Spleen (tissue), 13 donors: ENCODE measurements at places on chromosomes 3 and 15. TPM values are rescaled to one million over a fixed set of nuclear protein-coding genes. Genes with fewer than 3 reads are reported as not detected.

The TOMM70 gene
- total RNA-seq, result 28.1 TPM

The TNNC1 gene
- total RNA-seq, result 1.7 TPM

The CD200R1 gene
- 13.8 TPM for total RNA-seq

The SERINC4 gene
- total RNA-seq, result not detected

The EOGT gene
- 30.6 TPM for total RNA-seq

The VWA5B2 gene
- not detected for total RNA-seq

The THBS1 gene
- 952 TPM for total RNA-seq

The CAPN3 gene
- total RNA-seq, result 24.2 TPM

The SEMA5B gene
- total RNA-seq, result 0.63 TPM

The GOLGA6L4 gene
- 4.4 TPM for total RNA-seq

The STX19 gene
- total RNA-seq, result 1.0 TPM

The MME gene
- total RNA-seq, result 17.2 TPM

The ZNF280D gene
- 71.3 TPM for total RNA-seq

The ACOX2 gene
- total RNA-seq, result 11.5 TPM

The SCAANT1 gene
- not detected for total RNA-seq

The TGM5 gene
- total RNA-seq, result not detected

The CLDN1 gene
- total RNA-seq, result 0.26 TPM

The MKRN2 gene
- total RNA-seq, result 17.8 TPM

The ITIH4 gene
- 20.1 TPM for total RNA-seq

The MYRIP gene
- 24.1 TPM for total RNA-seq

The GUCA1C gene
- total RNA-seq, result not detected

The MASP1 gene
- total RNA-seq, result 0.43 TPM

The SSUH2 gene
- 0.94 TPM for total RNA-seq

The MDFIC2 gene
- total RNA-seq, result not detected

The ATP11B gene
- total RNA-seq, result 95.2 TPM

The NAALADL2 gene
- total RNA-seq, result 10.7 TPM

The LSAMP gene
- total RNA-seq, result 0.98 TPM

The GYG1 gene
- total RNA-seq, result 50.8 TPM

The CHRNA3 gene
- 0.50 TPM for total RNA-seq

The GREM1 gene
- total RNA-seq, result 0.18 TPM

The EIF1B gene
- total RNA-seq, result 59.4 TPM

The P3H2 gene
- total RNA-seq, result 114 TPM

The GRK7 gene
- total RNA-seq, result 0.14 TPM

The CAV3 gene
- total RNA-seq, result not detected

The CLPX gene
- total RNA-seq, result 57.8 TPM

The GOLGA8Q gene
- total RNA-seq, result 1.3 TPM

The CCR8 gene
- 2.1 TPM for total RNA-seq

The LRRK1 gene
- 31.3 TPM for total RNA-seq

The TICRR gene
- total RNA-seq, result 2.1 TPM

The UBE3A gene
- 108 TPM for total RNA-seq

The OXTR gene
- 0.46 TPM for total RNA-seq

The TTLL13 gene
- total RNA-seq, result 0.47 TPM

The TGM4 gene
- not detected for total RNA-seq

The CYP1A1 gene
- not detected for total RNA-seq

The CPA3 gene
- total RNA-seq, result 0.25 TPM

The GPR149 gene
- not detected for total RNA-seq

The PLA2G4B gene
- 7.4 TPM for total RNA-seq

The GPR62 gene
- not detected for total RNA-seq

The MESP2 gene
- total RNA-seq, result not detected

The LRRN1 gene
- 7.9 TPM for total RNA-seq

The TUBGCP4 gene
- 21.8 TPM for total RNA-seq

The SLC12A8 gene
- 1.7 TPM for total RNA-seq

The SERPINI2 gene
- total RNA-seq, result not detected

The BFSP2 gene
- 2.4 TPM for total RNA-seq
